ENCODE measurements at places on chromosomes 3 and 15.

DNA sequence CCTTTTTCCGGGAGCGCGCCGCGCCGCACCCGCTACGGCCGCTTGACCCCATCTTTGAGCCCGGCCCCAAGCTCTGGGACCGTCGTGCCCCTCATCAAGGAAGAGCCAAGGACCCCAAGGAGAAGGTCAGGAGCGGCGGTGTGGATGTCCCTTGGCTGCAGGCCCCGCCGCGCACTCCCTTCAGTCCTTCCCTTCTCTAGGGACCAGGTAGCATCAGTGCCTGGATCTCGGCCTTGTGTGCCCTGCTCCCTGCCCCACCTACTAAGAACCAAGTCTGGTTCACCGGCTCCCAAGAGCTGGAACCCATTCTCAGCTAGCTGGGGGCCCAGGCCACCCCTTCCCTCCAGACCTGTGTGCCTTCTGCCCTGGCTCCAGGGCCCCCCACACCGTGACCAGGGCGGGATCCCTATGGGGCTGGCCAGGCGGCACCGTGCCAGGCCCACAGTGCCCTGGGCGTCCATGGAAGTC, 69.3 kb upstream of the CGNL1 start:
- DNase-seq: no peak

- peak; percentile 57 for DNase-seq
These were observed 2.4 kb upstream of the POPDC2 start for GRCh38 chr3:119662604-119663373.

DNA sequence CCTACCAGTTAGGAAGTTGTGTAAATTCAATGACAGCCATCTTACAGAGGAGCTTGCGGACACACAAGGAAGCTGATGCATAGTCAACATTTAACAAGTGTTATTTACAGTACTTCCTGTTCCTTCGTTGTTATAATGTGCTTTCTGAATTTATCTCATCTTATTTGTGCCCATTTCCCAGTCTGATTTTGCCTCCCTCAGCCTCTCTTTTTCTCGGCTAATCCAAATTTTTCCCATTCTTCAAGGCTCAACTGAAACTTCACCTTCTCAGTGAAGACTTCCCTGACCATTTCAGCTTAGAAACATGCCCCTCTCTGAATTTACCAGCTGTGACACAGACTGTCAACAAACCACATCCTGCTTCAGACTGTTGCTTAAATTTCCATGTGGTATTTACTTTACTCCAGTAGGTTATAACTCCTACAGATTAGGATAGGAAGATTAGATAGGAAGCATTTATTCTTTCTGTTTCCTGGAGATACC, 55.7 kb upstream of the CP start:
- DNase-seq: peak; percentile 69

DNA sequence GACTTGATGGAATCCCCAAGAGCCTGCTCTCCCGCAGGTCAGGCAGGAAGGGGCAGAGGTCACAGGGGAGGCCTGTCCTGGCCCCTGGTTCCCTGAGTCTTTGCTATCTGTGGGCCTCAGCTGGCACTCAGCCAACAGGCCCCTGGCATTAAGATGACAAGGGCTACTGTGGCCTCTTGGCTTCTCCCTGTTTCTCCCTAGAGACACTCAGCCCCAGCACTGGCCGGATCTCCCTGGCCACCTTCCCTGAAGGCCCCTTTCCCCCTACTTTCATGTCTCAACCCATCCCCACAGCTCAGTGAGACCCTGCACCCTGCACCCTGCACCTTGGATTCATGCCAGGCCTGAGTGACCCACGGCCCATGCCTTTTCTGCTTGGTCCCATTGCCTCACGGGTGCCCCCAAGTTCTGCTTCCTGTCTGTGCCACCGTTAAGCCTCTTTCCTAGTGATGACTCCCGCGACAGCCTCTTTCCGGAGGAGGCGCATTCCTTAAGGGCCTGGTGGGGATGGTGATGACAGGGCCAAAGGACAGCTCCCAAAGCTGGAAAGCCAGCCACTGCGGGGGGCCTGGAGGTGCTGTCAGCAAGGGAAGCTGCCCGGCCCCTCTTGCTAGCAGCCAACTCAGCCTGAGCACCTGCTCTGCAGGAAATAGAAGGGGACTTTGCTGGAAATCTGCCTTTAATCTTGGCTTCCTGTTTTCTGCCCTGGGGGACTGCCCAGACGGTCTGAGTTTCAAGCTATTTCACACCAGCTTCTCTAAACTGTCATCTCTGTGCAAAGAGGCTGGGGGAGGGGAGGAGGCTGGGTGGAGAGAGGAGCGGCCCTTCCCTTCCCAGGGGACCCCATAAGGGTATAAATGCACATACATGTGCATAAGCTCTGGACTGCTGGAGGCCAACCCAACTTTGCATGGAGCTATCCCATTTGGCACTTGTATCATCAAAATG, 4.8 kb upstream of the CSK start:
- DNase-seq: no peak

DNA sequence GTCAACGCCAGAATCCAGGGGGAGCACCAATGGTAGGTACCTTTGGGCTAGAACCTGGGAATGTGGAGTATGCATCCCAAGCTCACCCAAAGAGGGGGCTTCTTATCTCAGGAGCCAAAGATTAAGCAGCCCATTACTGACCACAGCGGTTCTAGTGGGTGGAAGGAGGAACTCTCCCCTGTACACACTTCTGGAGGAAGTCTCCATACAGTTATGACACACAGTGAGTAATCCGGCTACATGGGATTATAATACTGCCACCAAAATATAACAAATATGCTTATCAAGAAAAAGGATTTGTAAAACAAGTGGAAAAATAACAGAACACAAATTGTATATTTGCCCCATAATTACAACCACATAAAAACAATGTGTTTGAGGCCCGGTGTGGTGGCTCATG, 8.4 kb downstream of the MYO1E start:
- no peak for DNase-seq

DNA sequence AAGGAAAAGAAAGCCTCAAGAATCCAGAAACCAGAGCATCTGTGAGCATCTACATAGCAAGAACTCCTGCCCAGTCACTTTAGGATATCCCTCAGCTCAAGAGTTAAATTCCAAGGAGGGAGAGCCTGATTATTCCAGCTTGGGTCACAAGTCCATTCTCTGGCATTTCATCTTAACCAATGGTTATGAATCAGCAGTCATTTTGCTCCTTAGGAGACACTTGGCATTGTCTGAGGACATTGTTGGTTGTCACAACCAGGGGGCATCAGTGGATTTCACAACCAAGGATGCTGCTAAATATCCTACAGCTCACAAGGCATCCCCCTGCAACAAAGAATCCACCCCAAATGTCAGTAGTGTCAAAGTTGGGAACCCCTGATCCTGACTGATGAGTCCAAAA, 51.0 kb upstream of the LMCD1 start:
- peak; percentile 33 for DNase-seq

DNA sequence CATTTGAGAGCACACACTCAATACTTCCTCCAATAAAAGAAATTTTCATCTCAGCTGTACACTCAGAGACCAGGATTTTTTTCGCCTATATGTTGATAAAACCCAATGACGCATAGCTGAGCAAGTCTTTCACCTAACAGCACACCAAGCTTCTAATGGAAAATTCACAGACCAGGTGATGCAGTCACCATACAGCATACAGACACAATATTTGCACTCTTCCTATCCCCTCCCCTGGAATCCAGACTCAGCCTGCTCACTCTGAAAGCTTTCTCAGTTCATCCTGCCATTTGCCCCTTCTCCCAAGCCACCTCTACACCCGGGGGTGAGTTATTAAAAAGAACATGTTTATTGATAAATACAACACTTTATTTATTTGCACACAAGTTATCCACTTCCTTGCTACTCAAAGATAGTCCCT, 1.7 kb downstream of the TBC1D5 start:
- DNase-seq: peak; percentile 3

- no peak for DNase-seq
These were observed 98.4 kb downstream of the ERC2 start for GRCh38 chr3:56369914-56370313.

DNA sequence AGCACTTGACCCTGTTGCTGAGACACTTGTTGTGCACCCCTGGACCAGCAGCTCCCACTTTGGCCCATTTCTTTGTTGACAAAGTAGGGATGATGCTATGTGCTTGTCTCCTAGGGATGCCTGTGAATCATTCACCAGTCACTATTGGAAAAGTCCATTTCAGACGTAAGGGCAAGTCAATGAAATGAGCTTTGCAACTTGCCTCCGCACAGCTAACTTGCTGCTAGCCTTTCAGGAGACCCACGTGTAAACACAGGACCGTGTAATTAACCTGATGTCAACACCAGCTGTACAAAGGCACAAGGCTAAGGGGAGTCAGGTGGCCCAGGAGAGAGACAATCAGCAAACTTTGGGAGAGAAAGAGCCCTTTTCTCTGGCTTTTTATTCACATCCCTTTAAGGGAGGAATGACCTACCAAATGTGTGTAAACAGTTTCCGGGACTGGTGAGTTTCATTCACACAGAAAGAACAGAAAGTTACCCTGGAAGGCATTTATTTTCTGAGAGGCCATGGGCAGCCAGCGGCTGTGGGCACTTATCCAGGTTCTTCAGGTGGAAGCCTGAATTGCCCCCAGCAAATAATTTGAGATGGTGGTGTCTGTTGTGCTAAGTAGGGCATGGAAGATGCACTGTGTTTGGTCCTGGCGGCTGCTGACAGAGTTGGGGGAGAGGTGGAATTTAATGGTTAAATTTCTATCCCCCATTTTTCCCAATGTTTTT, 54.0 kb downstream of the TIPARP start:
- peak; percentile 9 for DNase-seq

DNA sequence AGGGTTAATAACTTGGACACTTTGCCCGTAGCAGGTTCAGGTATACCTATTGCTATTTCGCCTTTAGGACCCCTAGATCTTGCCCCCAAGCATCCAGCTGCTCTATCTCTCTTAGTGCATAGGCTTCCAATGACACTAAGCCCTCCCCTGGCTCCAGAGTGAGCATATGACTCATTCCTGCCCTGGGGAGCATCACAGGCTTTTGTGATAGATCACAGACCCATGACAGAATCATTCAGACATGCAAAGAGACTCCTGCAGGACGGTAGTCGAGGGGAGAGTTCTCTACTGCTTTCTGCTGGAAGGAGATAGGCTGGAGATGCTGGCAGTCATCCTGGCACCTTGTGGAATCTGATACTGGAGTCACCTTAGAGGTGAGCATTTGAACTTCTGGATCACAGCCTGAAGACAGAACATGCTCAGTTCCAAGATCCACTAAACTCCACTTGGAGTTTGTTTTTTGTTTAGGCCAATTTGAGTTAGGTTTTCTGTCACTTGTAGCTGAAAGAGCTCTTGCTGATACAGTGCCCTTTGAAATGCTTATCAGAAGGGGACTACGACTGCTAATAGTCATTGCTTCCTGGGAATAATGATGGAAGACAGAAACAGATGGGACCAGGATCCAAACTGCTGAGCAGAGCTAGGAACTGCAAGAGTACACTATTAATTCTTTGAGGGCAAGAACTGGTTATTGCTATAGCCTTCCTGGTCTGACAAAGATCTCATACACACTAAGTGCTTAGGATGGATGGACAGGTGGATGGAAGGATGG, 11.0 kb downstream of the LYSMD2 start:
- DNase-seq: peak; percentile 66

DNA sequence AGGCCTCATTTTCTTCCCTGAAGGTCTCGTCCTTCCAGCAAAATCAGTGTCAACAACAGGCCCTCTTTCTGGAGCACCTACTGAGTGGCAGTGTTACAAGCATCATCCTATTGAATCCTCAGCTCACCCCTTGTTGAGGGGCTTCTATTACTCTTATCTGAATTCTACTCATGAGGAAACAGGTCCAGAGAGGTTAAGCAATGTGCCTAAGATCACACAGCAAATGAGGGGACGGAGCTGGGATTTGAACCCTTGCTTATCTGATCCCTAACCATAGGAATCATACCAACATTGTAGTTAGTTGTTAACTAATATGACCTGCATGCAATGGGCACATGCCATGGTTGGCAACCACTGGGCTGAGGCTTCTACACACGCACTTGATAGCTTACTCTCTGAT, 63.0 kb downstream of the SLC6A6 start:
- no peak for DNase-seq
